ENCODE measurements at places on chromosomes 3 and 15.
A peak's percentile ranks its signal among the peaks of the same experiment; 100 is the strongest.

GRCh38 chr3:117306299-117306698 lies 596.7 kb downstream of the TUSC7 start:
- no peak for DNase-seq

DNA sequence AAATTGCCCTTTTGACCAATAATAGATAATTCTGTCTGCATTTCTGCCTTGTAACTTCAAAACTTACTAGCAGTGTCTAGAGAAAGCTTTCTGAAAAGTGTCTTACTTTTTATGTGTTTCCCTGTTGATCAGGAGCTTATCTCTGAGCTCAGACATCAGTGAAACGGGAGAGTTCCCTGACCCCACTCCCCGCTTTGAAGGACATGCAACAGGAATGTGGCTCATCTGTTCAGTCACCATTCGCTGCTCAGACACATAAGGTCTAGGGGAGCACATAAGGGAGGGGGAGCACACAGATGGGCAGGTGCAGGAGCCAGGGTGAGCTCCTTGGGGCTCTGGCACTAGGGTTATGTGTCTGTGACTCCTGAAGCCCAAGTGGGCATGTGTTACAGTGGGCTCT lies 205.0 kb downstream of the FEZF2 start:
- no peak for DNase-seq

DNA sequence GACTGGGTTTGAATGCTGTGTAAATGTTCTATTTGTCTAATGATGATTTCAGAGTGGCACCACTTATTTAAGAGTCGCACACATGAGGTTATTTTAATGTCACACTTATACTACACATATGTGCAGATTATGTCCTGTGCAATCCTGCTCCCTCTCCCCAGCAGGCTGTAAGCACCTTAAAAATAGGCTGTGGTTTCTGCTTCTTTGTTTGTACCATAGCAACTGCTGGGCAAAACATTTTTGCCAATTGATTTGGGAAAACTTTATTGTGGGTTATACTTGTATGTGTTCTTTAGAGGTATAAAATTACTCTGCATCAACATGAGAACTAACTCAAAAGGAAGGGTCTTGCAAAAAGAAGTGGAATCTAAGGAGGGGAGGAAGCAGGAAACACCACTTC lies 318.5 kb downstream of the NTRK3 start:
- DNase-seq = peak; percentile 28

DNA sequence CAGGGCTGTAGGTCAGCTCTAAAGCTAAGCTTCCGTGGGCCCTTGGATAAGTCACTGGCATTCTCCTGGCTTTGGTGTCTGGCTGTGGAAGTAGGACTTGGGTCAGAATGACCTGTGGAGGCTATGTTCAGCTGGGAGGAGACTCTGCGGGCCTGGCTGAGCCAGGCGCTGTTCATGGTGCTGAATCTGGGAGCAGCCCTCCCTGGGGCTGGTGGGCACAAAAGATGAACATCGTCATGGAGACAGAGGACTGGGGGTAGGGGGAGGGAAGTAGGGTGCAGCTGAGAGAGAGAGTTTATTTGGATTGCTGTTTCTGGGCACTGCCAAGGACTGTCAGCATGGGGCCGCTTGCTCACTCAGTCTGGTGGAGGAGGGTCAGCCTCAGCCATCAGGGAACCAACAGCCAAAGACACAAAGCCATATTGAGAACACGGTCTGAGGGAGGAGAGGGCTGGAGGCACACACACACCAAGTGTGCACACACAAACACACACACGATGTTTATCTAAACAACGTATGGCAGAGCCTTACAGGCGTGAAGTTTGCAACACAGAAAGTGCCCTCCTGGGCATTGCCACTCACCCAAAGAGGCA lies 120.7 kb upstream of the LINGO1 start:
- peak; percentile 14 for DNase-seq

GRCh38 chr3:114464548-114464947 lies 170.7 kb downstream of the TIGIT start:
- no peak for DNase-seq

- peak; percentile 2 for DNase-seq
These were observed 413.1 kb upstream of the ARRDC4 start for GRCh38 chr15:97547381-97547780.

Measured in HT1080 (cell line).